ENCODE measurements at places on chromosomes 4 and X.
A peak's percentile ranks its signal among the peaks of the same experiment; 100 is the strongest.

- DNase-seq, result no peak
These were observed 172.3 kb downstream of the SHROOM3 start for GRCh38 chr4:76607266-76607799.

DNA sequence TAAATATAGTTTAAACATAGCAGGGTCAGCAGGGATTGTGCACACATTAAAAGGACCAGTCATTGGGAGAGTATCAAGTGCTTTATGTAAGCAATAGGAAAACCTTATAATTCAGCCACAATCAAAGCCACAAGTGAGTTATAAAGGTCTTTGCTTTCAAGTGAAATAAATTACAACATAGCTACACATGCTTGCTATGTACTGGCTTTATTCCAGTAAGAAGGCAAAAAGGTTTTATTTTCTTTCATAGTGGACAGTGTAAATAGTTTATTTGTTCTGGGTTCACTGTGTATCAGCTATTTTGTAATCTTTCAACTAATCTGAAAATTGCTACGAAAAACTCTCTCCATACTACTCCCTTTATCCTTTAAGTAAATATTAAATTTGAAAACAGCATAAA is 691.4 kb downstream of the PCDH7 start:
- no peak for DNase-seq

DNA sequence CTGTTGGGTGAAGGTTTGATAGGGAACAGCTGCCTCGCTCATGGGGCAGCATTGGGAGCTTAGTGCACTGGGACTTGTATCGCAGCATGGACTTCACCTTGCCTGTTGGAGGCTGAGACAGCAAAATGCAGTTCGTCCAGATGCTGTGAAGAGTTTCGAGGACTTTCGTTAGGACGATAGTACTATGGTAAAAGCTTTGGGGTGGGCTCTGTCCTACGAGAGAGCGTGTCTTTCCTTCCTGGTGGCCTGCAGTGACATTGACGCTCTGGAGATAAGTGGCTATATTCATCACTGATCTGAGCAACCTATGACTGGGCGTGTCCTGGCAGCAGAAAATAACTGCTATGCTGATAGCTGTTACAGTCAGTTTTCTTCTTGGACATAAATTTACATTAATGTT is 44.8 kb downstream of the ARHGAP10 start:
- no peak for DNase-seq

GRCh38 chrX:133983974-133984845 is 1.2 kb downstream of the GPC3 start:
- no peak for DNase-seq

- no peak for DNase-seq
These were observed 2.8 kb downstream of the AMELX start for GRCh38 chrX:11296051-11296450.

GRCh38 chr4:69831646-69832325 is 28.2 kb downstream of the SULT1E1 start:
- DNase-seq, result no peak

DNA sequence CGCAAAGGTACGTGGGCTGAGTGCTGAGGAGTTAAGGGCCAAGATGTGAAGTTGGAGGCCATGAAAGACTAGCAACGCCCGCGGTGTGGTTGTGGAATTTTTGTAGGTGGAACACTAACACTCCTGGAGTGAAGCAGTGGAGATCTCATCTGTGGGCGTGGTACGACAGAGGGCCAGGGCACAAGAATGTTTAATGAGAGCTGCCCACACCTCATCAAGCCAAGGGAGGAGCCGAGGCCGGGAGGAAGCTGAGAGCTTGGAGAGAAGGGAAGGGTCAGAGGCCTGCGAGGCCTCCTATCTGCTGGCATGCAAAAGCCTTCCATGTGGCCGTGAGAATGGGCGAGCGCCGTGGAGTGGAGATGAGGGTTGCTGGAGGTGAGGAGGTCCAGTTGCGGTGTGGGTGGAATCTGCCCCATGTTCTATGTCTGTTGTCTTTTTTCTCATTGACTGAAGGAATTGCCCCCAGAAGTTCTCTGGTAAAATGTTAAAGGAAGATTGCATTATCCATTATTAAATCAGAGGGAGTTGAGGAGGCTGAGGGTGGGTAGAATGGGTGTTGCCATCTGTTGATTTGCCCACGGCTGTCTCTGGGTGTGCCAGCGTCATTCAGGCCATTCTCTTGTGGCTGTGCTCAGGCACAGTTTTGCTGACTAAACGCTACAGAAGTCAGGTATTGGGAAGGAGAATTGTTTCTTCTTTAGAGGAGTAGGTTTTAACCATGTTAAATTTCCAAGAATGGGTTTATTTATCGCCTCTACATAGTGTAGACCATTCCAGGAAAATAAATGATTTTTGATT is 19.8 kb downstream of the SNX25 start:
- no peak for DNase-seq

DNA sequence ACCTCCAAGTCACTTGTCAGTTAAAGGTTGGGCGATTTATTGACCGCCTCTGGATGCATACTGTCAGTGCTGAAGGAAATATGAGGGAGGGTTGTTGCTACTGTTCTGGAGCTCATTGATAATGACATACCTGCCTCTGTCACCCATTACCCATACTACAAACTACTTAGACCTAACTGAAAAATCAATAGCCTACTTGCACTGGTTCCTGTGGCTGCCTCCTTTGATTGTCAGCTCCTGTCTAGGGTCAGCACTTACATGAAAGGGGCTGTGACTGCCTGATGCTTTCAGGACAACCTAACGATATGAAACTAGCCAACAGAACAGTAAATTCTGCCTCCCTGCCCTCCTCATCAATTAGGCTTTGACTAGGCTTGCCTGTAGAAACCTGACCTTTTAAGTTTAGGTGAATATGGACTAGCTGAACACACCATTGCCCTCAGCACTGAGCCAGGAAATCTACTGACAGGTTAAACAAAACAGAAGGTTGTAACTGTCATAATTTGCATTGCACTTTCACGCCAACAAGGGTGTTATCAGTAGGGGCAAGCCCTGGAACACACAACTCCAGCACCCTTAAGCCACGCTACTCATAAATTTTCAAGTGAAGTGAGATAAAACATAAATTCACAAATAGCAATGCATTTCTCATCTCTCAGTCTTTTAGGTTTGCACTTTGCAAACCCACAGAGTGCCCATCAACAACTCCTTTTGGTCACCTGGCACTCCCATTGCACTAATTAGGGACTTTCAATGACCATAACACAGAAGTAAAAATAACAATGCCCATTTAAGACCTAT is 9.0 kb upstream of the MAB21L2 start:
- no peak for DNase-seq

DNA sequence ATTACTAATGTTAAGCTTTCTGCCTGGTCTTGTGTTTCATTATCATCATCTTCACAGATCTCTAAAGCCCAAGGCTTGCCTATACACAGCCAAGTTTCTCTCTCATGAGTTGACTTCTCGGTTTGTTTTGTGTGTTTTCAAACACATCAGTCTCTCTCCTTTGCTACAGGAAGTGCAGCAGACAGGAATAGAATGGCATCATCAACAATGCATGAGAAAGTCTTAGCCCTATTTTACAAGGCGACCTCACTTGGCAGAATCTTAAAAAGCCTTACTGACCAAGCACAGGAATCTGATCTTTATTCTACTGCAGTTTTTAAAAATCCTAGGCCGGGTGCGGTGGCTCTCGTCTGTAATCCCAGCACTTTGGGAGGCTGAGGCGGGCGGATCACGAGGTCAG is 36.8 kb downstream of the CC2D2A start:
- no peak for DNase-seq

- no peak for DNase-seq
These were observed 252.3 kb upstream of the ZIC3 start for GRCh38 chrX:137313627-137314026.

- no peak for DNase-seq
These were observed 1106.7 kb downstream of the PDHA2 start for GRCh38 chr4:96946552-96946951.

- no peak for DNase-seq
These were observed 332.7 kb downstream of the UNC5C start for GRCh38 chr4:95215991-95216605.

- peak; percentile 1 for DNase-seq
These were observed 214.0 kb upstream of the UGT8 start for GRCh38 chr4:114384629-114385028.

DNA sequence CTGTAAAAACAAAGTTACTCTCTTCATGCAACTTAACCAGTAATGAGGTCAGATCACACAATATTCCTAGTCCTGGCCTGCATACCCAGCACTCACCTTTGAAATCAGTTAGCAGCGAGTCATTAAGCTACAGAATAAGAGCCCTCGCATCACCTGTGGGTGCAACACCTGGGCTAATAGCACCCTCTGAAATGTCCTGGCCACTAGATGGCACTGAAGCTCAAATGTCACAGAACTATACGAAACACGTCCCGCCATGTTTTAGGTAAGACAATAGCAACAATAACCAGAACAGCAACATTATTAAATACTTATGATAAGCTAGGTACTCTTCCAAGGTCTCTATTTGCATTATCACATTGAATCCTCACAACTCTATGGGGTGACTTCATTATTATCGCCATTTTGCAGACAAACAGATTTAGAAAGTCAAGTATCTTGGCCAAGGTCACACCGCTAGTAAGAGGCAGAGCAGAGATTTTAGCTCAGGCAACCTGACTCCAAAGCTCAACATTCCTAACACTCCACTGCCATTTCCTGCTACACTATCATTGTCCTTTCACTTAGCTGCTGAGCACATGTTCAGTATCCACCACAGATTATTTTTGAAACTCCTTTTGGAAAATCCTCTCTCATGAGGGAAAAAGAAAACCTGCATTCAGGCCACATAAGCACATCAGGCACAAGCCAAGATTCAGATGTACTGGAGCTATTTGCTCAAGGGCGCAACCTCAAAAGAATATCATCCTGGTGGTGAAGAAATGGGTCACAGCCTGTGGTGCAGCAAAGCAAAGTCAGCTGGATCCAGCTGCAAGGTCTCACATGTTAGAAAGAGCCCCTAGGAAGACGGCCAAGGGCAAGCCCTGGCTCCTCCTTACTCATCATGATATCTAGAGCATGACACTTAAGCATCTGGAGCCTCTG is 59.5 kb upstream of the KDR start:
- DNase-seq, result peak; percentile 3

DNA sequence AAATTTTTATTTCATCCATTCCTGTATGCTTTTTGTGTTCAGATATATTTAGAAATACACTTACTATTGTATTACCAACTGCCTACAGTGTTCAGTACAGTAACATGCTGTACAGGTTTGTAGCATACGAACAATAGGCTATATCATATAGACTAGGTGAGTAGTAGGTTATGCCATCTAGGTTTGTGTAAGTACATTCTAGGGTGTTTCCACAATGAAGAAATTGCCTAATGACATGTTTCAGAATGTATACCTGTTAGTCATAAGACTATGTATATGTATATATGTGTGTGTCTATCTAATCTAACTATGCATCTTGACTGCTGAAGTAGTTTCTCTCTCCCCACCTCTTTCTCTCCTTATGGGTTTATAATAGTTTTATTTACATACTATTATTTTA is 51.5 kb upstream of the BTC start:
- DNase-seq, result no peak

DNA sequence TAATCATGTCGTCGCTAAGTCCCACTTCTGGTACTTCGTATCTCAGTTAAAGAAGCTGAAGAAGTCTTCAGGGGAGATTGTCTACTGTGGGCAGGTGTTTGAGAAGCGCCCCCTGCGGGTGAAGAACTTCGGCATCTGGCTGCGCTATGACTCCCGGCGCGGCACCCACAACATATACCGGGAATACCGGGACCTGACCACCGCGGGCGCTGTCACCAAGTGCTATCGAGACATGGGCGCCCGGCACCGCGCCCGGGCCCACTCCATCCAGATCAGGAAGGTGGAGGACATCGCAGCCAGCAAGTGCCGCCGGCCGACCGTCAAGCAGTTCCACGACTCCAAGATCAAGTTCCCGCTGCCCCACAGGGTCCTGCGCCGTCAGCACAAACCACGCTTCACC is 11.3 kb downstream of the PNCK start:
- DNase-seq, result no peak

DNA sequence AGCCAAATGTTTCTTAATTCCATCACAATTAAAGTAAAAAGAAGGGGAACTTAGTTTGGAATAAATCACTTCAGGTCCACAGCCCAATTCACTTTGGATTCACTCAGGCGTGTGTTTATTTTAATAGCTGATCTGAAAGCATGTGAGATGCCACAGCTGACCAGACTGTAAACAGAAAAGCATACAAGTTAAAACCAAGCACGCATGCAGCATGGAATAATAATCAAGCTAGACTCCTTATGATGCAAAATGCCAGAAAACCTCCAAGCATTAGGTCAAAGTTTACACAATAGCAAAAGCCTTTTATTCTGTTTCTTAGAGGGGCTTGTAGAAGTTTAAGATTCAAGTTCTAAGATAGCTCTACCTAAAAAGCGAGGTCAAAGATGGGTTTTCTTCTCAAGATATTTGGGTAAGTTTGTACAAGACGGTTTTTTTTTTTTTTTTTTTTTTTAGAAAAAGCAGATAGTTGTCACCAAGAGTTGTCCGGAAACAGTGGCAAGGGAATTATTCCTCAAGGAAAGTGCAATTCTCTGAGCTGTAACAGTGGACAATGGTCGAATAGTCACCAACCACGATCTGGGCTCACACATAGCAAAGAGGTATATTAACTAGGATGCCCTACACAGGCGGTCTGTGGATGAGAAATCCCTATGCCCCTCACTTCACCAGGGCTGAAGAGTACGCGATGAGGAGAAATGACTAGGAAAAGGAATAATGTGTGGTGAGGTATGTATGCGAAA is 763 bp upstream of the PRRG1 start:
- DNase-seq, result no peak

GRCh38 chr4:84498203-84498934 is 723 bp downstream of the NKX6-1 start:
- no peak for DNase-seq

GRCh38 chr4:122364700-122365404 is 14.0 kb upstream of the ADAD1 start:
- DNase-seq, result no peak

- DNase-seq, result no peak
These were observed 272.1 kb upstream of the AGTR2 start for GRCh38 chrX:115898382-115899001.

DNA sequence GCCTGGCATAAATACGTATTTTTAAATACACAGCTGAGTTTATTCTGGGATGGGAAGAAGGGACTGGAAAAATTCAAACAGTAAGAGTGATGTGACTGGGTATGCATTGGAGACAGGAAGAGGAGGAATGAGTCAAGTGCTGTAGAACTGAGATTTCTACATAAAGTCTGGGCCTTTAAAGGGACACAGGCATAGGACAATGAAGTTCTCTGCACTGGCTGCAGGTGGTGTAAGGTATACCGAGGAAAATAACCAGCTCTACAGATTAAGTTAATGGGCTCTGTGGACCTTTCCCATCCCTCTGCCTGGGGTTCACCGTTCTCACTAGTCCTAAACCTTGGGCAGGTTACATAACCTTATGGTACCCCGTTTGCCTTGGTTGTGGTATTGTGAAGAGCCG is 68.7 kb downstream of the DHX15 start:
- no peak for DNase-seq

- DNase-seq, result no peak
These were observed 45.2 kb upstream of the WDR1 start for GRCh38 chr4:10161840-10162239.

All from NCI-H2081 treated with DMSO at 0.1 percent for 48 hours (cell line).